ENCODE measurements at places on chromosomes 1 and 21.
A peak's percentile ranks its signal among the peaks of the same experiment; 100 is the strongest.

DNA sequence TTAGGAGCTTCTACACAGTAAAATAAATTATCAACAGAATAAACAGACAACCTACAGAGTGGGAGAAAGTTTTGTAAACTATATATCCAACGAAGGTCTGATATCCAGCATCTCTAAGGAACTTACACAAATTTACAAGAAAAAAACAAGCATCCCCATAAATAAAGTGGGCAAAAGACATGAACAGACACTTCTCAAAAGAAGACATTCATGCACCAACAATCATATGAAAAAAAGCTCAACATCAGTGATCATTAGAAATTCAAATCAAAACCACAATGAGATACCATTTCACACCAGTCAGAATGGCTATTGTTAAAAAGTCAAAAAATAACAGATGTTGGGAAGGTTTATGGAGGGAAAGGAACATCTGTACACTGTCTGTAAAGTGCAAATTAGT, 526.4 kb upstream of the CAMK1G start:
- DNase-seq: no peak

DNA sequence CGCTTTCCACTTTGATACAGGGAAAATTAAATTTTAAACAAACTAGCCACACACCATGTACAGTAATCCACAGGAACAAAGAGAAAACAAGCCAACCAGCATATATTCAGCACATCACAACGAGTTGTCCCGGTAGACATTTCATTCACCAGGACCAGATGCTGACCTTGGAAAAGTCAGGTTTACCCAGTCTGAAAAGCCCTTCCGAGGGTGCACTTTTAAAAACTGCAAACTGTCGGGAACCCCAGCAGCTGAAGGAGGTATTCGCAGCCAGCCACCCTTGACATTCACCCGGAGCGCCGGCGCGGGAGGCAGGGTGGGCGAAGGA, 1.2 kb downstream of the MCOLN3 start:
- no peak for DNase-seq

GRCh38 chr1:101376121-101377083, 139.6 kb downstream of the S1PR1 start:
- no peak for DNase-seq

DNA sequence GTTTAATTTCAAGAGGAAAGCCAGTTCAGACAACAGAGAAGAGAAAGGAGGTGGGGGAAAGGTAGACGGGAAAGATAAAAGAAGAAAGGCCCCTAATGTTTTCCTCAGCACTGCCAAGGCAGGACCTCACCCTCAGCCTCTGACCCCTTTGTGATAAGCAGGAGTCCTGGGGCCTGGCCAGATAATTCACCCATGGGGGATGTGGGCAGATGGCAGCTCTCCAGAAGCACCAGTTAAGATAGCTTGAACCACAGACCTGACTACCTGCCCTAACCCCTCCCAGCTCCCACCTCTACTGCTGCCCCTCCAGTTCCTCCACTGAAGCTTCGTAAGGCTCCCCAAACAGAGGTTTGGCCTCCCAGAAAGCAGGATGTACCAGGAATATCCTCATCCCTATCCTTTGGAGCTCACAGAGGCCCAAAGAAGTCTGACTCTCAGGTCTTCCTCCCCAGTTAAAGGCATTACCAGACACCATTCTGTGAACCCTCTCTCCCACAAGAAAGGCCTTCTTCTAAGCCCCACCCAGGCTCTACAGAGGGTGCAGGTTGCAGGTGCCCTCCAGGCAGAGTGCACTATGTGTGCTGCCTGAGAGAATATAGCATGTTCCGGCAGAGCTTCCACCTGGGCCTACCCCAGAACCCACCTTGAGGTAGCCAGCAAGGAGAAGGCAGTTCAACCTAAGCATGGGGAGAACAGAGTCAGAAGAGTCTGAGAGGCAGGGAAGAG, 9.2 kb upstream of the SNAPIN start:
- peak; percentile 37 for DNase-seq

- no peak for DNase-seq
Measured at GRCh38 chr21:42107177-42107880, 36.2 kb downstream of the UMODL1 start.

- DNase-seq: no peak
Measured at GRCh38 chr1:206893380-206893779, 3.9 kb upstream of the IL24 start.

Data from activated gamma-delta T cell treated with Interleukin-2 at 50 U/mL for 16 hours (primary cell).